ENCODE measurements at places on chromosomes 7 and 10. TPM values are rescaled to one million over a fixed set of nuclear protein-coding genes. Genes with fewer than 3 reads are reported as not detected.

The OAT gene
- 31.2 TPM for total RNA-seq

The UNCX gene
- not detected for total RNA-seq

The KIAA1549 gene
- 0.45 TPM for total RNA-seq

The RET gene
- total RNA-seq, result 0.18 TPM

The MPP7 gene
- total RNA-seq, result 5.6 TPM

The C10orf53 gene
- not detected for total RNA-seq

All from T-helper 2 cell treated with Interferon-gamma antibody and Interleukin-4, amounts not matched to agents 100 ng/mL and 5 ng/mL, for 36 hours (primary cell).